Aorta (tissue), 5 donors: ENCODE measurements at places on chromosomes 3 and 15.

DNA sequence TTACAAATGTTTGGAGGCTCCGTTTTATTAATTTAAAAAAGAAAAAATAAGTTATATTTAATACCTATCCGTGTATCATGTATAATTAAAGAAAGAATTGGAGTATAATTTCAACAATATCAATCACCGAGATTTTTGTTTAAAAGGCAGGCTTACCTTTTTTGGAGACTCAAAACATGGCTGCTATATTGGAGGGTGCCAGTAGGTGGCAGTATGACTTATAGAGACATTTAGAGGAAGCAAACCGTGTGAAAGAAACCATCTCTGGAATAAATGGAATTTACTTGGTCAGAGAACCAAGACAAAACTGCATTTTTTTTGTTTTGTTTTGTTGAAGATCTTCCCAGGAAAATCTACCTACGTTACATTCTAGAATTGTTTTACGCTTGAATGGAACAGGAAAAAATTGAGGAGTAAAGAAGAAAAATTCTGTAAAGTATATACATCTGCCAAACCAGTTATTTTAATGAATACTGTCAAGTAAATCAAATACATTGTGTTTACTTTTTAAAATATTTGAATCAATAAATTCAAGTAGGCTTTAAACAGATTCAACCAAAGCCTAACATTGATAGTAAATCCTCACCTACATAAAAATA, 802.6 kb upstream of the ALCAM start:
- DNase-seq = no peak

DNA sequence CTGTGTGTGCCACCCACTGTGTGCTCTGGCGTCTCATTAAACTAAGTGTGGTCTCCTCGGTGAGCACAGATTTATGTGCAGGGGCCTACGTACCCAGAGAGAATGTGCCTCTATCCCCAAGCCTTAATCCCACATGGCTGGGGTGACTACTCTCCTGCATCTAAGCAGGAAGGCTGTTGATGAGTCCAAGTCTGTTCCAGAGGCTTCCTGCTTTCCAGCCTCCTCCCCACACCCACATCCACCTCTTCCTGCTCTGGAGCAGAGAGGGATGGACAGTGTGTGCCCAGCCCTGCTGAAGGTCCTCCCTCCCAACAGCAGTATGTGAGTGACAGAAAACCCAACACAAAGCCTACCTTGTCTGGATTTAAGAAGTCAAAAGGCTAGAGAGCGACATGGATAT, 38.8 kb upstream of the BCL2L10 start:
- no peak for DNase-seq

- DNase-seq = no peak
Measured at GRCh38 chr3:10432931-10433330, 72.5 kb downstream of the ATP2B2 start.

- no peak for DNase-seq
Measured at GRCh38 chr3:134274571-134274970, 23.9 kb upstream of the RYK start.
